ENCODE measurements at places on chromosomes 11 and 22. TPM values are rescaled to one million over a fixed set of nuclear protein-coding genes. Genes with fewer than 3 reads are reported as not detected.

The SLC35F2 gene
- 31.0 TPM for total RNA-seq

The PYGM gene
- 3.4 TPM for total RNA-seq

The CRACR2B gene
- 0.04 TPM for total RNA-seq

The PHF21B gene
- total RNA-seq = 6.0 TPM

The CALCB gene
- total RNA-seq = not detected

The CALCA gene
- total RNA-seq = not detected

The SNX32 gene
- not detected for total RNA-seq

The SELENOM gene
- total RNA-seq = 49.4 TPM

The APOBEC3H gene
- total RNA-seq = 0.40 TPM

The MYO7A gene
- 0.88 TPM for total RNA-seq

The CARD18 gene
- total RNA-seq = not detected

The PAMR1 gene
- total RNA-seq = not detected

The TMEM45B gene
- total RNA-seq = not detected

The CNTF gene
- total RNA-seq = 5.5 TPM

The SPDYC gene
- not detected for total RNA-seq

The LINC01488 gene
- total RNA-seq = not detected

The DGAT2 gene
- total RNA-seq = 7.3 TPM

The APOA4 gene
- not detected for total RNA-seq

The CDK2AP2 gene
- total RNA-seq = 35.9 TPM

The SMIM38 gene
- total RNA-seq = 0.66 TPM

The MDK gene
- total RNA-seq = 183 TPM

The LRRC56 gene
- 2.8 TPM for total RNA-seq

The INS gene
- not detected for total RNA-seq

The RBMXL2 gene
- total RNA-seq = 0.11 TPM

The ACCSL gene
- not detected for total RNA-seq

The FDXACB1 gene
- total RNA-seq = 2.6 TPM

The TMEM191C gene
- 0.53 TPM for total RNA-seq

The MFRP gene
- total RNA-seq = not detected

The ENTHD1 gene
- total RNA-seq = not detected

The CCDC87 gene
- total RNA-seq = 0.11 TPM

The CHST1 gene
- 12.5 TPM for total RNA-seq

The ELFN2 gene
- 0.13 TPM for total RNA-seq

Data from A375 (cell line).